Suprapubic skin (tissue), 4 donors: ENCODE measurements at places on chromosomes 11 and 22.

DNA sequence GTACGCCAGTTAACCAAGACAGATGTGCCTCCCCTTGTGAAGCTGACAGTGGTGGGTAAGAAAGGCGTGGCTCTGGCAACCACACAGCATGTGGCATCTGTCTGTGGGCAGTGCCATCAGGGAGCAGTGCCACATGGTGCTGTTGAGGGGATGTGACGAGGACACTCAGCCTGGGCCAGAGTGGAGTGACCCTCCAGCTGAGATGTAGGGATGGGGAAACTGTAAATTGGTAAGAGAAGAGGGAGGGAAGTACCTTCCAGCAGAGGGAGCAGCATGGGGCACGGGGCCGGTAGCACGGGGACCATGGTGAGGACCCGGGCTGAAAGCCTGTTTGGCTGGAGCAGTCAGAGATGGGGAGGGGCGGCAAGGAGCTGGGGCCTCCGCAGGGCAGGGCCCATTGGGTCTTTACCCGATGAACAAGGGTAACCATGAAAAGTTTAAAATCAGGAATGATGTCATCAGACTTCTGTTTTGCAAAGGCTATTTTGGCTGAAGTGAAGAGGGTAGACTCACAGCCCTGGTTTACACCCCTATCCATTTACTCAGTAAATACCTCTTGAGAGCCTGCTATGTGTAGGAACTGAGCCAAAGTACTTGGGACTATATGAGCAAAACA, 10.4 kb downstream of the TMPRSS6 start:
- DNase-seq, result no peak

- DNase-seq, result no peak
These were observed 80.8 kb downstream of the NAT10 start for GRCh38 chr11:34185926-34186841.

GRCh38 chr22:20955548-20955947, 11.5 kb upstream of the AIFM3 start:
- DNase-seq, result no peak

DNA sequence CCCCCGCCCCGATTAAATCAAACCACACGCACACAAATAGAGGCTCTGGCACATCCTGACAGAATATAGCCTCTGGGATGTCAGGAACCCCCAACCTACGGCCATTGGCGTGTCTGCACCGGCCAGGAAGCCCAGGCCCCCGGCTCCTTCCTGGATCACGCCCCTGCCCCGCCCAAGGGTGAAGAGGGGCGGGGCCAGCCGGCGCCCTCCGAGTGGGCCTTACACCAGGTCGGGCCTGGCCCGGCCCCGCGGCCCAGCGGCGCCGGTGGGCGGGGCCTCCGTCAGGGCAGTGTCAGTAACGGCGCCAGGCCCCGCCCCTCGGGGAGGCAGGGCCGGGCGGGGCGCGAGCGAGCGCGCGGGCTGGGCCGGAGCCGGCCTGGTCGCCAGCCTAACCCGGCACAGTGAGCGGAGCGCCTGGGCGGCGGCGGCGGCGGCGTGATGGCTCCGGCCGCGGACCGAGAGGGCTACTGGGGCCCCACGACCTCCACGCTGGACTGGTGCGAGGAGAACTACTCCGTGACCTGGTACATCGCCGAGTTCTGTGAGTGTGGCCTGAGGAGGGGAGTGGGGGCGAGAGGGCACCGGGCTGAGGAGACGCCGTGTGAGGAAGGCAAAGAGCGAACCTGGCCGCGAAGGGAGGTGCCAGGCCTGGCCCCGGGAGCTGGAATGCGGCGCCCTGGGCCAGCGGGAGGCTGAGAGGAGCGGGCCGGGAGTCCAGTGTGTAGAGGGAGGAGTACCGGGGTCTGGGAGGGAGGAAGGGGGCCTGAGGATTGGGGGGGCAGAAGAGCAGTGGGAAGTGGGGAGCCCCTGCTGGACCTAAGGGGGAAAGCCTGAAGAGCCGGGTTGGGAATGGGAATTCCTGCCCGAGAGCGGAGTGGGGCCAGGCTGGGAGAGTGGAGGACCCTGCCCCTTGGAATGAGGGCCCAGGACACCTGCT, at the start of gene ACER3:
TSS of gene ACER3 (plus strand) at position 380 of the 937 bp plus-strand sequence. CDS start at position 439, 59 bp downstream.
- DNase-seq, result peak; percentile 93

DNA sequence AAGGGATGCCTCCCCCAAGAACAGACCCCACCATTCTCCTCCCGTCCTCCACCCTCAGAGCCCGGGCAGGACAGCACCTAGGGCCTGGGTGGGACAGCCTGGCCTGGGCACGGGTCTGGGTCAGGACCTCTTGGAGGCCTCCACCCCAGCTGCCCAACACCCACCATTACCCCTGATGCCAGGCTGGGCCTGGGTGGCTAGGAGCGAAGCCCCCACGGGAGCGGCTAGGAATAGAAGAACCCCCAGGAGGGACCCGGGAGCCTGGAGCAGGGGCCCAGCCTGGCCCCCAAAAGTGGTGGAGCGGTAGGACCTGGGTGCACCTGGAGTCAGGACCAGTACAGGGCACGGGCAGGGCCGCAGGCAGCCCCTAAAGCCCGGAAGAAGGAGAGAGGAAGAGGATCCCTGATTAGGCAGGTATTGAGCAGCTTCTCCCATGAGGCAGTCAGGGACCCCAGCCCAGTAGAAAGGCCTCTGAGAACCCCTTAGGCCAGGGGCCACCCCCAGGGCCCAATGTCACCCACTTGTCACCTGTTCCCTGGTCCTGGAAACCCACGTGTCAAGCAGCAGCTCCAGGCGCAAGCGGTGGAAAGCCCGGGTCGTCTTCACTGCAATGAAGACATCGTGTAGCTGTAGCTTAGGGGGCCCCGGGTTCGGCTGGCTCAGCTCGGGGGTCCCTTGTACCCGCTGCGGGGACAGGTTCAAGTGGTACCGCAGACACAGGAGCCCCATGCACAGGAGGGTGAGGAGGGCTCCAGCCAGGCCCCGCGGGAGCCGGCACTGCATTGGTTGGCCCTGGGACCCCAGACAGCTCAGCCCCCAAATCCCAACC, 575 bp downstream of the MFNG start:
- DNase-seq, result no peak

DNA sequence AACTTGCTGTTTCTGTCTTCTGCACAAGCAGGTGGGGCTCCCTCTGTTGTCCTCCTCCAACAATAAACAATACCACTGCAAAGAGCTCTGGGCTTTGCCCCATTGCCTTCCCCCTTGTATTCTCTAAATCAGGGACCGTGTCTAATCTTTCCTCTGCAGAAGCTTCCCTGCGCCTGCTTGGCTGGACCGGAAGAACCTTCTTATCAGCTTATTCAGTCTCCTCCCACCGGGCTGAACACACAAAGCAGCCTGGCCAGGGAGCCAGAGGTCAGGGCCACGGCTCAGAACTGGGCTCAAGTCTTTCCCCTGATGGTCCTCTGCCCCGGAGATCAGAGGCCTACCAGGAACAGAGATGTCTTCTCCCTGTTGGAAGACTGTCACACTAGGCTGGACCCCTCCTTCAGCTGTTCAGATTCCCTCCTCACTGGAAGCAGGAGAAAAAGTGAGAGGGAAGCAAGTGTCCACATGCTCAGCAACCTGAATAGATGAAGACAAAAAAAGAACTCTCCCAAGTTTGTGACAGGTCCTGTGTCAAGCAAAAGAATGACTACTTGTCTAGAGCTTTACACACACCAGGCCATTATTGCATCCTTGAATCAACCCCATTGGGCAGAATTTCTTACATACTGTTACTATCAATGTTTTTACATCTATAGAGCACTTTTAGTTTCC, 63.7 kb downstream of the RAB30 start:
- no peak for DNase-seq

DNA sequence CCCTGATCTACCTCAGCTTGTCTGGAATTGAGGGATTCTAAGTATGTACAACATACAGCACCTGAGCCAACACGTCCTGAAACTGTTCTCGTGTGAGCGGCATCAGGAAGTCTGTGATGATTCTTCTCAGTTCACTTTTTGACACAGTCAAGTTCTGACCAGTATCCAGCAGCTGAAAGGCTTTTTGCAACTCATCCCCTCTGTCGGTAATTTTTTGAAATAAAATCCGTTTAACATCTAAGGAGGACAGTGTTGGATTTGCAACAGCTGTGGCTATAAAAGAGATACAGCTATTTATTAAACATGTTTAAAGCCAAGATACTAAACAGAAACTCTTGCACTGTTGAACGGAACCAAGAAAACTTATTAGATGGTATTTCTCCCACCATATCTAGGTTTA, 39.3 kb downstream of the EFCAB6 start:
- DNase-seq, result no peak

DNA sequence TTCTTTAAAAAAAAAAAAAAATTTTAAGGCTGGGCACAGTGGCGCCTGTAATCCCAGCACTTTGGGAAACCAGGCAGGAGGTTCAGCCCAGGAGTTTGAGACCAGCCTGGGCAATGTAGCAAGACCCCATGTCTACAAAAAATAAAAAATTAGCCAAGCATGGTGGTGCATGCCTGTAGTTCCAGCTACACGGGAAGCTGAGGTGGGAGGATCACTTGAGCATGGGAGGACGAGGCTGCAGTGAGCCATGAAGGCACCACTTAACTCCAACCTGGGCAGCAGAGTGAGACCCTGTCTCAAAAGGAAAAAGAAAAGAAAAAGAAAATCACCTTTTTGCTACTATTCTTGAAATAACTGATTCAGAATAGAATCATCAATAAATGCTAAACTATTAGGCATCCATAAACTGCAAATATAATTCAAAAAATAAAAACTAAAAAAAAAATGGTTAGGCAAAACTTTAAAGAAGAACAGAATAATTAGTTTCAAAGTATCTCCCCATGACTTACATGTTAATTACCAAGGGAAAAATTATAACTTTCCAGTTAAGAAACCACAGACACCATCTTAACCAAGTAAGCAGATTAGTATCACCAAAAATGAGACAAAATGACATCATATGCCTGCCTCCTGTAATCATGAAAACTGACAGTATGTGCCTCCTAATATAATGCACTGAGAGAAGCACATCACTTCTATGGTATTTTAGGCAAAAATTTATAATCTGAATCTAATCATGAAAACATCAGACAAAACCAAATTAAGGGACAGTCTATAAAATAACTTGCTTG, 63.6 kb downstream of the DENND5A start:
- no peak for DNase-seq

DNA sequence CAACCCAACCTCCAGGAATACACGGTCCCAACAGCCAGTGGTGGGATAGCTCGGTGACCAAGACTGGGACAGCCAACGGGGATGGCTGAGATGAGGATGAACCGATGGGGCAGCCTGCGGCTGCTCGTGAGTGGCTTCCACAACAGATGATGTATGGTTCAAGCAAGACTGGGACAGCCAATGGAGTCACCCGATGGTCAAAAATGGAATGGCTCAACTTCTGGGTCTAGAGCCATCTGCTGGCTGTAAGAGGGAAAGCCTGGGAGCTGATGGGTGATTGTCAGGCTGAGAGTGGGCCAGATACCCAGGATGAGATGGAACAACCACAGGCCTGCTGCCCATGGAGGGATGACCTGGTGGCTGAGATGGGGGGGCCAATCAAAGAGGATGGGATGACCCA, 35.5 kb downstream of the SYT7 start:
- no peak for DNase-seq

DNA sequence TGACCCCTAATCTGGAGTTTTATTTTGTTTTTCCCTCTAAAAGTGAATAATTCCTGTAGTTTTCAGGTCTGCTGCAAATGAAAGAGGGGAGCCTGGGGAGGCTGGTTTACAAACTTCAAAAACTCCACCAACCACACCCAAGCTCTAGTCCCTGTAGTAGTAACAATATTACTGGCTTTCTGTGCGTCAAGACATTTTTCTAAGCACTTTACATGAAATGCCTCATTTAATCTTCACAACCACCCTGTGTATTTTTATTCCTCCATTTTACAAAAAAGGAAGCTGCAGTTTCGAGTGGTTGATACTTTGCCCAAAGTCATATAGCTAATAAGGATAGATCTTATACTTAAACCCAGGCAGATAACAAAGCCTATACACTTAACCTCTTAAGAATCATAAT, 23.5 kb downstream of the CTNND1 start:
- no peak for DNase-seq

- no peak for DNase-seq
These were observed 1000.4 kb downstream of the OPCML start for GRCh38 chr11:132531921-132532320.

DNA sequence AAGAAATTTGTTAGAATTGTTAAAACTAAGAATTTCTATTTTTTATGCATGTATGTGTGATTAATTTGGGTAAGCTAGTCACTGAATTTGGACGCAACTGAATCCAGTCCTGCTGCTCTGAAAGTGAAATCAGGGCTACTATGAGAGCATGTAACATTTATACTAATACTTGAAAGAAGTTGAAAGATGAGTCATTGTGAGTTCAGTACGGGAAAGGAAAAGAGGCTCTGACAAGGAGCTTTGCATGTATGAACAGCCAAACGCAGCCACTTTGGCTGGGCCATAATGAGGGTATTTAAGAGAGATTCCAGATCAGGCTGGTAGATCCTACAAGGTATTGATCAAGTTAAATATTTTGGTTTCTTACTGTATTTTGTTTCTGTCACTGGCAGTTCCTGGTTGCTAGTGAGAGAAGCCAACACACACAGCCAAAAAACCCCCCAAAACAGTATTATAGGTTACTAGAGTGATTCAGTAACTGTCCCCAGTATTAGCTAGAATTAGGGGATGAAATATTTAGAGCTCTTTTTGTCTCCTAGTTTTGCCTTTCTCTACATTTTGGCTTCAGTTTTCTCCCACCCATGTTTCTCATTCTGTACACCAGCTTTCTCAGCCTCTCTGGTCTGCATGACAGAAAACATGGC, 14.1 kb downstream of the AASDHPPT start:
- no peak for DNase-seq

DNA sequence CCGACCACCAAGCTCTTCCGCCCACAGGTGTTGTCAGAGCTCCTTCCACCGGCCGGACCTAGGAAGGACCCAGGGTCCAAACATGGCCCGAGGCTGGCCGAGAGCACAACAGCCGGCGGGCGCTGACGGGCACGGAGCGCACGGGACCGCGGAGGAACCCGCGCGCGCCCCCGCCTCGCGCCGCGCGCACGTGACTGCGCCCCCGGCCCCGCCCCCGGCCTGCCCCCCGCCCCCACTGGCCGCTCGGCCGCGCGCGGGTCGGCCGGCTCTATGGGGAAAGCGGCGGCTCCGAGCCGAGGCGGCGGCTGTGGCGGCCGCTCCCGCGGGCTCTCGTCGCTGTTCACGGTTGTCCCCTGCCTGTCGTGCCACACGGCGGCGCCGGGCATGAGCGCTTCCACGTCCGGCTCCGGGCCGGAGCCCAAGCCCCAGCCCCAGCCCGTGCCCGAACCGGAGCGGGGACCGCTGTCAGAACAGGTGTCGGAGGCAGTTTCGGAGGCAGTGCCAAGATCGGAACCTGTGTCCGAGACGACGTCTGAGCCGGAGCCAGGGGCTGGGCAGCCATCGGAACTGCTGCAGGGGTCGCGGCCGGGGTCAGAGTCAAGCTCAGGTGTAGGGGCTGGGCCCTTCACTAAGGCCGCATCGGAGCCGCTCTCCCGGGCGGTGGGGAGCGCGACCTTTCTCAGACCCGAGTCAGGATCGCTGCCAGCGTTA, at the start of gene OSBP2:
TSS of gene OSBP2 (plus strand) at position 235 of the 711 bp plus-strand sequence. CDS start at position 271, 36 bp downstream.
- DNase-seq, result no peak

GRCh38 chr22:26651815-26652214, 5.6 kb upstream of the MIAT start:
- DNase-seq, result no peak

- DNase-seq, result peak; percentile 56
These were observed 45.0 kb downstream of the EIF3F start for GRCh38 chr11:8032122-8032521.

GRCh38 chr11:2142762-2143202, 3.6 kb upstream of the IGF2 start:
- no peak for DNase-seq

GRCh38 chr11:129888451-129888850, 6.9 kb downstream of the NFRKB start:
- DNase-seq, result no peak

GRCh38 chr11:27383645-27384044, 20.6 kb upstream of the CCDC34 start:
- no peak for DNase-seq

- DNase-seq, result no peak
These were observed 18.2 kb downstream of the ST14 start for GRCh38 chr11:130177782-130178181.
